ENCODE measurements at places on chromosomes 13 and 19.

- no peak for DNase-seq
These were observed 86.8 kb downstream of the SLC25A15 start for GRCh38 chr13:40876020-40876738.

- DNase-seq: no peak
These were observed 1544.6 kb downstream of the OLFM4 start for GRCh38 chr13:54573186-54573585.

- DNase-seq: no peak
These were observed 23.8 kb downstream of the PRAM1 start for GRCh38 chr19:8478598-8478997.

DNA sequence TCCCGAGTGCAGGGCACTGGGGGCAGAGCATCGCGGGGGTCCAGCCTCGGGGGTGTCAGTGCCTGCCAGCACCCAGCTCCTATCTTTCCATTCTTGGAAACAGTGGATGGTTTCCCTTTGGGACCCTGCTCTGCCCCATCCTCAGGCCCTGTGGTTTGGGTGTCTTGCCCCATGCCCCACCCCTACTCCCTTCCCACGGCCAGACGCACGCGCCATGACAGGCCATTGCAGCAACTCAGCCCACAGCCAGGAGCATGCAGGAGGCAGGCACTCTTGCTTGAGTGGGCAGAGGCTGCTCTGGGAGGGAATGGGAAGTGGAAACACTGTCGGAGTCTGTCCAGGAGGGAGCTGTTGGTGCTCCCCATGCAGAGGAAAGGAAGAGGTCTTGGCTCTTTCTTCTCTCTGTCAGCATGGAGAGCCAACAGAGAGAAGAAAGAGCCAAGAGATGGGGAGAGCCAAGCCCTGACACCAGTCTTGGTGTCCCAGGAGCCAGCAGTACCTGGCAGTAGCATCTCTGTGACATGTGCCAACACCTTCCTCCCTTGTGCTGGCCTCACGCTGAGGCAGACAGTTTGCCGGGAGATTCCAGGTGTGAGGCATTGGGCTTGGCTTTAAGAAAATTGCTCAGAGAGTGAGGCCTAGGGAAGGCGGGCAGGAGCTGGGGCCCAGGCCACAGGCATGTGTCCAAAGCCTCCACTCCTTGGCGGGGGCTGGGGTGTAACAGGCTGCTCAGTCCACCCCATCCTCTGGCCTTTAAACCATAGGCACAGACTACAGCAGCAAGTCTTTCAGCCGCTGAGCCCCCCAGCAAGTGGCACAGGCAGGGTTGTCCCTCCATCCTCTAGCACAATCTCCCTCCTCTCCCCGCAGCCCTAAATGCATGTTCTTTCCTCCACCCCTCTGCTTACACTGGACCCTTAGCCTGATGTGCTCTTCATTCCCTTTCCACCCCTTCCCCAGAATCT is 86.7 kb upstream of the UQCRFS1 start:
- DNase-seq: no peak

Data from hematopoietic multipotent progenitor cell treated with erythropoietin and hydrocortisone succinate and interleukin-3 and kit ligand, for 8 days (in vitro differentiated cells).